ENCODE measurements at places on chromosomes 16 and 17.

GRCh38 chr17:66950886-66951604 lies 13.5 kb upstream of the CACNG4 start:
- DNase-seq: no peak

DNA sequence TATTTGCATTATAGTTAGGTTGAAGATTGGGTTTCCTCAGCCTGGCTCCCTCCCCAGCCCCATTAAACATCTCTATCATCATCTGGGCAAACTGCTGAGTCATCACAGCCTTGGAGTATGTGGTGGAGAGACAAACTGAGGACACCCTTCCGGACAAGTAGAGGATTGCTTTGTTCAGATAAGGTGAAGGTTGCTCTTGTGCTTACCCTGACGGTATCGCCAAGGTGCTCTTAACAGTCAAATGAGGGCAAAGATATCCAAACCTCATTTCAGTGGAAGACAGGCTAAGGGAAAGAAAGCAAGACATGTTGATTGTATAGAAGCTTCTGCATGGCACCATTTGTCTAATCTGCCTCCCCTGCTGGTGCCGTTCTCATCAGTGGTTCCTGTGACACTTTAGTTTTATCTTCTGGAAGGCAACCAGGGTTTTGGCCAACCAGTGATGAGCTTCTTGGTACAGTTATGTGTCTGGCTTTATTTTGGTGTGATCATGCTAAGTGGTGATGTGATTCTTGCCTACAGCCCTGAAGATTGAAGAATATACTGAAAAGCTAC lies 56.9 kb upstream of the LGALS9 start:
- DNase-seq: no peak

- DNase-seq: no peak
Observed at GRCh38 chr16:12046651-12047050, 70.1 kb downstream of the SNX29 start.

- no peak for DNase-seq
Observed at GRCh38 chr17:29682987-29683386, 60.3 kb upstream of the CORO6 start.

DNA sequence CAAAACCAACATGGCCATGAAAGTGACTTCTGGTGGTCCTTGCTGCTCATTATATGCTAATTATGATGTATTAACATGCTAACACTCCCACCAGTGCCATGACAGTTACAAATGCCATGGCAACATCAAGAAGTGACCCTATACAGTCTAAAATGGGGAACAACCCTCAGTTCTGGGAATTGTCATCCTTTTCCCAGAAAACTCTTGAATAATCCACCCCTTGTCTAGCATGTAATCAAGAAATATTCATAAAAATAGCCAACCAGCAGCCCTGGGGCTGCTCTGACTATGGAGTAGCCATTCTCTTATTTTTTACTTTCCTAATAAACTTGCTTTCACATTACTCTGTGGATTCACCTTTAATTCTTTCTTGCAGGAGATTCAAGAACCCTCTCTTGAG lies 35.9 kb downstream of the DNAJA2 start:
- no peak for DNase-seq
